ENCODE measurements at places on chromosomes 2 and 18.

GRCh38 chr18:39959839-39960238 is 1995.2 kb upstream of the PIK3C3 start:
- DNase-seq: no peak

GRCh38 chr18:9419956-9420631 is 55.2 kb upstream of the RALBP1 start:
- DNase-seq: no peak

DNA sequence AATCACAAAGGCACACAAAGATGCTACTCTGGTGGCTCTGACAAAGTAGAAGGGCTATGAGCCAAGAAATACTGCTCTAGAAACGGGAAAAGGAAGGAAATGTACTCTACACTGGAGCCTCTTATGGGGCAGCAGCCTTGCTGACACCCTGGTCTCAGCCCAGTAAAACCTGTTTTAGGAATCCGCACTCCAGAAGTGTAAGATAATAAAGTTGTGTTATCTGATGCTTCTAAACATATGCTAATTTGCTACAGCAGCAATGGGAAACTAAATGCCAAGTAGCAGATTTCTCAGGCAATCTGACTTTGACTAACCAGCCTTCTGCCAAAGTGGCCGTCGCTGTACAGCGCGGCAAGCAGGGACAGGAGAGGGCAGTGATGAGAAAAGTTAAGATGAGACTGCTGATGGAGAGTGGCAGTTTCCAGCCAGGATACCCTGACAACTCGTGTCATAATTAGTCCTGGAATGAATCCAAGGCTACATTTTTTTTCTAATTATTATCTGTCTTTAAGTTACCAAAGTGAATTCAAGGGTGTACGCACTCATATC is 99.0 kb downstream of the NETO1 start:
- no peak for DNase-seq

DNA sequence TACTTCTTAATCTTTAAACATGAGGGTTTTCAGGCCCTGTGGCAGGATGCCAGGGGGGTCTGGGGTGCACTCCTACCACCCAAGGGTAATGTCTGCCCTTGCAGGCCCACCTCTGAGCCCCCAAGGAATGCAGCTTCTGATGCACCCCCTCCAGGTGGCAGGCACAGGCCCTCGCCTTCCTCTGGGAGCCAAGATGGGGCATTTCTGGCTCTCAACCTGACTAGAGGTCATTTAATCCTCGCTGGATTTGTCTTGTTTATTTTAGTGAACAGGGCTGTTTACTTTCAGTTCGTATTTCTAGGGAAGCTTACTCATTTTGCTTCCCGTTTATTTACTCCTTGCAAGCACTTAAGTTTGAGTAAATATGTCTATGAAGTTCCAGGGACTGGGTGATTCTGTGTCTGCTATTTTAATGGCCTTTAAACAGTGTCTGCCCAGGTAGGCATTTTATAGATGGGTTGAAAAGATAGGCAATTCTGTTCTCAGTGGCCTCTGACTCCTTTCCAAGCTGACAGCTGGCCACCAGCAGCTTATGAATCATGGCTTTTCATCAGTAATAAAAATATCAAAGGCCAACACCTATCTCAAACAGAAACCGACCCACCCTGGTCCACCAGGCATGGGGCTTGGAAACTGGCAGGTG is 11.1 kb upstream of the DNPEP start:
- peak; percentile 11 for DNase-seq

- no peak for DNase-seq
These were observed 17.4 kb upstream of the RMDN2 start for GRCh38 chr2:37907501-37908225.

DNA sequence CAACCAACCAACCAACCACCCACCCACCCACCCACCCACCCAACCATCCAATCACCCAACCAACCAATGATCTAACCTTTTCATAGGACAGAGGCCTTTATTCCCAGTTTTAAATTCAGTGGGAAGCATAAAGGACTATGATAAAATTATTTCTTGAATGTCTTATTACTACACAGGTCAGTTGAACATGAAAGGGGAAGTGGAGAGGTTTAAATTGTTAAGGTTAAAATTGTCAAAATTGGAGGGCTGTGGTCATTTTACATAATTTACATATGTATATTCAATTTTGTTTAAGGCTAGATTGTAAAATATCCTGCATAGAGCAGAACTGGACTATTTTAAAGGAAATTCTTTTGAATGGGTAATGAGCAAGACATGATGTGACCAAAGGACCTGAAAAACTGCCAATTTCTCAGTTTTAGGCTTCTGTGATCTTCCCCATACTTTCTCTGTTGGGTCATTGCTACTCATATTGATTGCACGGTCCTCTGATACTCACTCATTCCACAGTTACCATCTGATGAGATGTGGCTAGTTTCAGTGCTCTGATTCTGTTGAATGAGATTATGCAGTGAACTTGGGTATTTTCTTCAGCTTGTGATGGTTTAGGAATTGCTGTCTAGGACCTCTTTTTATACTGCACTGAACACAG is 127.4 kb downstream of the PLCL1 start:
- DNase-seq: no peak

GRCh38 chr18:48575658-48576456 is 37.0 kb downstream of the CTIF start:
- DNase-seq: no peak

DNA sequence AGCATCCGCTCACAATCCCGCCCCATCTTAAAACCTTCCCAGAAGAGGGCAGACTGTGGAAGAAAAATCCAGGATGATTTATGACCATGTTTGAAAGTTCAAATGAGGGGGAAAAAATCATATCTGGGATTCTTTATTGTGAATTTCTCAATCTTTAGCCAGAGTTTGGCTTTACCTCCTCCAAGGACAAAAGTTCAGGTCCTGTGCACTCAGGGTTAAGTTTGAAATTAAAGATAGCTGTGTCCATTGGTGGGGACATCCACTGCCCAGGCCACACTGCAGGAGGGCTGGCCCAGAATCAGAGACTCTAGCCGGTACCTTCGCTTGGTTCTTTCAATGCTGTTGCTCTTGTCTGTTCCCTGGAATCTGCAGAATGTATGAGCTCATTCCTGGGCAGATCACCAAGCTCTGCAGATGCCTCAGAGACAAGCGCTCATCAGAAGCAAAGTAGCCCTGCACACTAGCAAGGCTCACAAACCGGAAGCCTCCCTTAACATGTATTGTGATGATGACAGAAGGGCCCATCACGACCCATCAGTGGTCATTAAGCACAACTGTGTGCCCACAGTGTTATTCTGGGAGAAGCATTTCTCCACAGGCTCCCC is 375.3 kb upstream of the KLHL29 start:
- DNase-seq: peak; percentile 84

GRCh38 chr2:7190587-7191324 is 273.5 kb downstream of the RNF144A start:
- no peak for DNase-seq

GRCh38 chr18:79625195-79625923 is 54.2 kb upstream of the CTDP1 start:
- no peak for DNase-seq

GRCh38 chr18:50428531-50429206 is 53.8 kb downstream of the SKA1 start:
- no peak for DNase-seq

DNA sequence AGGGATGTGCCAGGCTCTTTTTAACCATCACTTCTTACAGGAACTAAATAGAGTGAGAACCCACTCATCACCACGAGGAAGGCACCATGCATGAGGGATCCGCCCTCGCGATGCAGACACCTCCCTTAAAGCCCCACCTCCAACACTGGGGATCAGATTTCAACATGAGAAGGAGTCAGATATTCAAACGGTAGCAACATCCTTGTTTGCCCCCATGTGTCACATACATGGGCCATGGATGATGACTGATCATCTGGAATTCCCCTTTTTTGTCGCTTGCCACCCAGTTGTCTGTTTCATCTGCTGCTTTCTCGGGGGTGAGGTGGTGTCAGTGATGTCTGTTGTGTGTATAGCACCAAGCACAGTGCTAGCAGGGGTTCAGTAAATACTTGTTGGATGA is 57.9 kb downstream of the NCK2 start:
- DNase-seq: no peak

DNA sequence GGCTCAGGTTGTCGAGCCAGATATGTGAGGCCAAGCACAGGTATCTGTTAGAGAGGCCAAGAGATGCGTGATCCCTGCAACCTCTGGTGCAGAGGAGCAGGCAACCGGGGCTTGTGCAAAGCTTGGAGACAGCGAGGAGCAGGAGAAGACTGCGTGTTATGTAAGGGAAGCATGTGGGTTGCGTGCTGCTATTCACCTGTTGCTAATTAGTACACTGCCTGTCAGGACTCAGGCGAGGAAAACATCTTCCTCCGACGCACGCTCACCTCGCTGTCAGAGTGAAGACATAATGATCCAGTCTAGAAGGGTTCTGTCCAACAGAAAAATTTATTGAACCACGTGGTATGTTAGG is 102.5 kb downstream of the HNRNPLL start:
- no peak for DNase-seq

Data from NCI-H446 treated with DMSO at 0.1 percent for 48 hours (cell line).